ENCODE measurements at places on chromosomes 6 and 20. TPM values are rescaled to one million over a fixed set of nuclear protein-coding genes. Genes with fewer than 3 reads are reported as not detected.

Gene AMD1
- total RNA-seq = 160 TPM

Gene SCUBE3
- total RNA-seq = 0.07 TPM

Gene CLPSL1
- not detected for total RNA-seq

Gene PDSS2
- 4.4 TPM for total RNA-seq

Gene PPP1R14C
- total RNA-seq = 1.7 TPM

Gene ABHD16B
- not detected for total RNA-seq

Gene TMEM74B
- 3.4 TPM for total RNA-seq

Gene CCN5
- total RNA-seq = 40.4 TPM

Gene LINC00237
- total RNA-seq = not detected

Gene MOG
- not detected for total RNA-seq

Gene GSTA3
- not detected for total RNA-seq

Gene BMP2
- 0.64 TPM for total RNA-seq

Gene AURKA
- total RNA-seq = 98.8 TPM

Gene SLC22A16
- not detected for total RNA-seq

Gene TRPC4AP
- 41.9 TPM for total RNA-seq

Gene MYLK4
- total RNA-seq = 0.15 TPM

Gene CCN6
- total RNA-seq = not detected

Gene HMGCLL1
- 0.11 TPM for total RNA-seq

Gene ACTL10
- not detected for total RNA-seq

Gene COL9A1
- total RNA-seq = not detected

Gene CDSN
- not detected for total RNA-seq

Gene TRAPPC3L
- not detected for total RNA-seq

Gene MYL9
- total RNA-seq = 29.0 TPM

Gene OR2H1
- not detected for total RNA-seq

Gene EYA4
- 12.6 TPM for total RNA-seq

Gene DNMT3B
- 5.1 TPM for total RNA-seq

Gene TSBP1
- not detected for total RNA-seq

Gene ARID1B
- 18.2 TPM for total RNA-seq

Gene PREX1
- total RNA-seq = 13.5 TPM

Gene TOX2
- total RNA-seq = 11.3 TPM

Gene TIAM2
- 3.7 TPM for total RNA-seq

Gene EMILIN3
- 0.47 TPM for total RNA-seq

Gene DUSP22
- 10.8 TPM for total RNA-seq

Gene KHDRBS2
- total RNA-seq = not detected

Gene ZNF165
- total RNA-seq = 1.4 TPM

Gene OTOR
- not detected for total RNA-seq

Gene SLC17A9
- total RNA-seq = not detected

Gene MAN1A1
- not detected for total RNA-seq

Gene PDE7B
- total RNA-seq = 0.95 TPM

Gene VWA7
- 1.4 TPM for total RNA-seq

All from A549 treated with ZK216348 at 1 μM for 4 hours (cell line).